ENCODE measurements at places on chromosomes 6 and 20.

DNA sequence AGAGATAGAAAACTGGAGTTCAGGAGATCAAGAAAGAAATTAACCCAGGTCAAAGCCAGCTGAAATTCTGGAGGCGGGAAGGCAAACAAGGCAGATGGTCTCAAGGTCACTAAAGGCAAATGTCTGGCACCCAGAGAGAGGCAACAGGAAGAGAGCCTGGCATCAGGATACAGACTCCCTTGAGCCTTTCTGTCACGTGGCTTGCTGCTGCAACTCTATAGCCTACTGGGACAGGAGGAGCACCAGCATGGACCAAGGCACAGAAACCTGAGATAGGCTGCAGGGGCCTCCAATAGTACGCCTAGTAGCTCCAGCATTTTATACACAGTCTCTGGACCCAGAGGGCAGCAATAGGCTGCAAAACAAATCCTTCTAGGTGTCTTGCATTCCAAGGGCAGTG, 75.1 kb downstream of the SEL1L2 start:
- no peak for DNase-seq

GRCh38 chr20:9609887-9610502, 95.6 kb downstream of the LAMP5 start:
- peak; percentile 43 for DNase-seq

DNA sequence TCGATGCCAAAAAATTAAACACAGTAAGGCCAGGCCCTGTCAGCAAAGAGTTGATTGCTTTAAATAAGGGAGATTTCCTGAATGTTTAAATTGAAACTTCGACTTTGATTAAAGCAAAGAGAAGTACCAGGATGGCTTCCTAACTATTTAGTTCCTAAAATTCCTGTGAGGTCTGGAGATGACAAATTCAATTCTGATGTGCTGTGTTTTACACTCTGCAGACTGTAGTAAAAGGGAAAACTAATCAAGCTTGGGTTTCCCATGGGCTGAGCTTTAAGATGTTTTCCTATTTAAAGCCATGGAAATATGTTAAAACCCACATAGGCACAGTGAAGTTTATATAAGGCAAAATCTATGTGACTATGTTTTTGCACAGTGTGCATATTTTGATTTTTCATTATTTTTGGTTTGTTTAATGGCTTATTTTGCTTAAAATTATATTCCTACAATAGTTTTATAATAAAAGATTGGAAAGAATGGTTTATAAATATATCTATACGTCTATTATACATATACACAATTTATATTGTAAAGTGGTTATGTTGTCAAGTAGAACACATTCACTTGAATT, 198.5 kb upstream of the EYA4 start:
- DNase-seq, result no peak

- DNase-seq, result no peak
These were observed 157.0 kb downstream of the MRPL14 start for GRCh38 chr6:43970068-43970912.

- DNase-seq, result no peak
These were observed 209.1 kb upstream of the JARID2 start for GRCh38 chr6:15036690-15037245.

DNA sequence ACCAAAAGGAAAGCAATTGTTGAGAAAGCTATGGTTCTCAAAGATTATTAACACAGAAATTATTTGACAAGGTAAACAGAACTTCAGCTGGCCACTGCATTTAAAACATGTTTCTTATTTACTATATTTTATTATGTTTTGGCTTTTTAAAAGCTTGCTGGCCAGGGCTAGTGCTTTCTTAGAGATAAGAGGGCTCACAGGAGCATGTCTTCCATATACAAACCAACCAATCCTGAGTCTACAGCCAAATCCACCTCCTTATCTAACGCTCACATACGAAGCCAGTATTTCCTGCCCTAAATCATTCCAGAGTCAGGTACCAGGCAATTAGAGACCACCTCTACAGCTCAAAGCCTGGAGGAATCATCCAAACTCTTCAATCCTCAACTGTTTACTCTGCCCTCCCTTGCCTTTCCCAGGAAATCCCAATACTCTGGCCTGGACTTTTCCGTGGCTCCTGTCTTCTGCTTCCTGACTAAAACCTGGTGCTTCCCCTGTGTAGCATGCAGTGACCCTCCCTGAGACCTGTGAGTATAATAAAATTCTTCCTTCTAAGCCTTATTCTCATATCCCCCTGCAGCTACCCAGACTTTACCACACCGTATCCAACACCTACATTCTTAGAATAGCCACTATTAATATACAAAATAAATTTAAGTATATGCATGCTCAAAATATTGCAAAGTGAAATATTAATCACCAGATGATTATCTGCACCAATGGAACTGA, 33.2 kb downstream of the RANBP9 start:
- no peak for DNase-seq

GRCh38 chr6:90500458-90500857, 86.4 kb downstream of the MAP3K7 start:
- DNase-seq, result no peak

- DNase-seq, result no peak
These were observed 235.3 kb downstream of the TMEM242 start for GRCh38 chr6:157087974-157088373.

DNA sequence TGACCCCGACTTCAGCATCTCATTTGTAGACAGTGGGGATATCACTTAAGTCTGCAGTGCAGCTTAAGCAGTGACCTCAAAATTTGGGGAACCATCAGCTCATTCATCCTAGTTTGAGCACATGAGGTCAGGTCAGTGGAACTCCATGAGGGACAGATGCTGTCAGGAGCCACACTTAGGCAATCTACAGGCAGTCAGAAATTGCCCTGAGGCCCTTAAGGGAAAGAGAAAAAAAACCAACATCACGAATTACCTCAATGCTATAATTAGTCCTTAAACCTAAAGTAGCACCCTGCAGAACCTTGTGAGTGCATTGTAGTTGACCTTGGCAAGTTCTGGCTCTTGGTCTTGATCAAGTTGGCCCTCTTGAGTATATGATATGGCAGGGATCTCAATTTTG, 21.1 kb downstream of the TMEM74B start:
- DNase-seq, result no peak

DNA sequence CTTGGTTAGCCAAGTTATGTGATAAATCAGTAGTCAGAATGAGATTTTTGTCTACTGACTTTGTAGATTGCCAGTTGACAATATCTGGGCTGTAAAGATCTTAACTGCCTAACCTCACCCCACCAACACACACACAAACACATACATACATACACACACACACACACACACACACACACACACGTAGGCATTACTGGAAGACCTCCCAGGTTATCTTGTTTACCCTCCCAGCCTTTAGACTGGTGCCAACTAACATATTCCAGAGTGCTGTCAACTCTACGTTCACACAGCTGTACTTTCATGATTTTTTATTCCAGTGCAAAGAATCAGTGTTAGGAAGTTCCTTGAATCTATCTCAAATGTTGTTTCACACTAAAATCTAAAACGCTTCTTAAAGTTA, 38.9 kb downstream of the BMP5 start:
- no peak for DNase-seq

DNA sequence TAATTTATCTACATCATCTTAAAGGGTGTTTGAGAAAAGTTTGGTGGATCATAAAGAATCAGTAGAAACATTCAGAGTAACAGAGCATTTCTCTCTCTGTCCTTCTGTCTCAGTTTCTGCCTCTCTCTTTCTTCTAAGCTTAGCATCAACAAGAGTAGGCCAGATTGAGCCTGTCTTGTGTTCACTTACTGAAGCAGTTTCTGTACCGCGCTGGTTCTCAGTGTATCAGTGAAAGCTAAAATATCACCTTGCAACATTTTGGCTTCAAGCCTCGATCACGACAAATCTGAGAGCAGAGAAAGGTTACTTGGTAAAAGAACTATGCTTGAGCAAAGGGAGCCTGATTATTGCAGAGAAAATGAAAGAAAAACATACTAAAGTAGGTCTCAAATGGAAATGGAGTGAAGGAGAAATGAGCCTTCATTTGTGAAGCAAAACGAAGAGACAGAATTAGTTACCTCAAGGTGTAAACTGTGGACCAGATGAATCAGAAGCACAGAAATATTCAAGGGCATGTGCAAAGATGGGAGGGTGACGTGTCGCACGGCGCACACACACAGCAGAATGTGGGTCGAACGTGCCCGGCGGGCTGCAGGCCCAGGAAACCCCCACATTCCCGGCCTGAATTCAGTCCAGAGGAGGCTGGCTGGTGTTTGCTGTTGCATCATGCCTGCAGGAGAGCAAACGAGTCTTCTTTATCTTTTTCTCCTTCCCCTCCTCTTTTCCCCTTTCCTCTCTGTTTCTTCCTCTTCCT, 509.3 kb downstream of the QKI start:
- DNase-seq, result no peak

- DNase-seq, result peak; percentile 72
These were observed 1.2 kb upstream of the RBM38 start for GRCh38 chr20:57389695-57390603.

- DNase-seq, result peak; percentile 46
These were observed 10.2 kb downstream of the ADNP start for GRCh38 chr20:50920997-50921396.

DNA sequence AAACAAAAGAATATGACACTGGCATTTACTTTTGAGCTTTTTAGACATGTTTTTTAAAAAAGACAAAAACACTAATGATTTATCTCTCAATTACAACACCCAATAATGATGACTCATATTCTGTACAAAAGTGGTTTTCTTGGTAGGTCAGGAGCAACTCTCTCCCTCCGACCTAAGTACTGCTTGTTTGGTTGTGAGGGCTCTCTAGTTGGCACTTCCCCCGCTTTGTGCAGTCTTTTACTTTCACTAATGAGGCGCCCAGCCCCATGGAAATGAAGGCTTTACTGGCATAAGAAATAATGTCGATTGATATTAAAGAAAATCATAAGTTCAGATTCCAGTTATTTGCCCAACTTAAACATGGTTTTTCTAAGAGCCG, 1.3 kb downstream of the KPNA5 start:
- DNase-seq, result peak; percentile 28

GRCh38 chr6:127475823-127476176, 16.6 kb upstream of the KIAA0408 start:
- DNase-seq, result no peak

- peak; percentile 100 for DNase-seq
These were observed at the start of gene E2F3 for GRCh38 chr6:20401205-20402091. Gene E2F3 (plus strand): TSS chr6:20401879. CDS start chr6:20402233, 354 bp downstream.

DNA sequence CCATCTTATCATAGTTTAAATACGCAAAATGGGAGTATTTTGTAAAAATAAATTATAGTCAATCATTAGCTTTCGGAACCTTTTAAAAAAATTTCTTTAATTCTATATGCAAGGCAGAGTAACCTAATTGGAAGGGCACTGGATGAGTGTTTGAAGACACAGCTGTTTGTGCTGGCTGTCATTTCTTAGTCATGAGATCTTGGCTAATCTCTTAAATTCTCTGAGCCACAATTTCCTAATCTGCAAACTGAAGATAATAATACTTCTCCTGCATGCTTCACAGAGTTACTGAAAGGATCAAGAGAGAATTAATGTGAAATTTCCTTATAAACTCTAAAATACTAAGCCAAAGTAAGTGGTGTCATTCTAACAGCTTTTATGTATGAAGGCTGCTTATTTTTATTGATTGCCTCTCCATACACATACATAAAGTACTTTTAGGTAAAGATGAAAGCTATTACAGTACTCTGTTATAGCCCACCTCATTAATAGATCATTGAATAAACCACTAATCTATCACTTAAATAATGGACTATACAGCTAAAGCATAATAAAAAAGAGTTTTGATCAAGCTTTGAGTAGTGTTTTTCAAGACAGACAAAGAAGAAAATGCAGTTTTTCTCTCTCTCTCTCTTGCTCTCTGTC, 383.7 kb upstream of the IRAK1BP1 start:
- no peak for DNase-seq

DNA sequence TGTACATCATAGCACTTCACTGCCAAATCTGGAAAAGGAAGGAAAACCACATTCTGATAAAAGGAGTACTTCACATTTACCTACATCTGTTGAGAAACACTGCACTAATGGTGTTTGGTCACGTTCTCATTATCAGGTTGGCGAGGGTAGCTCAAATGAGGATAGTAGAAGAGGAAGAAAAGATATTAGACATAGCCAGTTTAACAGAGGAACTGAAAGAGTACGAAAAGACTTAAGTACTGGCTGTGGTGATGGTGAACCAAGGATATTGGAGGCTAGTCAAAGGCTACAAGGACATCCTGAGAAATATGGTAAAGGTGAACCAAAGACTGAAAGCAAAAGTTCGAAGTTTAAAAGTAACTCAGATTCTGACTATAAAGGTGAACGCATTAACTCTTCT, 32.0 kb upstream of the GJA10 start:
- DNase-seq, result no peak

- no peak for DNase-seq
These were observed 8.7 kb downstream of the DNAAF9 start for GRCh38 chr20:3398681-3399252.

- DNase-seq, result no peak
These were observed 28.0 kb downstream of the ARFGEF2 start for GRCh38 chr20:48949304-48950170.

Measured in CD4-positive, alpha-beta T cell treated with Interleukin-4 for 1 hour (primary cell).